ENCODE measurements at places on chromosomes 2 and 18. TPM values are rescaled to one million over a fixed set of nuclear protein-coding genes. Genes with fewer than 3 reads are reported as not detected.

GRCh38 chr2:138079976-138080375 is 115.7 kb downstream of the HNMT start:
- DNase-seq, result no peak

DNA sequence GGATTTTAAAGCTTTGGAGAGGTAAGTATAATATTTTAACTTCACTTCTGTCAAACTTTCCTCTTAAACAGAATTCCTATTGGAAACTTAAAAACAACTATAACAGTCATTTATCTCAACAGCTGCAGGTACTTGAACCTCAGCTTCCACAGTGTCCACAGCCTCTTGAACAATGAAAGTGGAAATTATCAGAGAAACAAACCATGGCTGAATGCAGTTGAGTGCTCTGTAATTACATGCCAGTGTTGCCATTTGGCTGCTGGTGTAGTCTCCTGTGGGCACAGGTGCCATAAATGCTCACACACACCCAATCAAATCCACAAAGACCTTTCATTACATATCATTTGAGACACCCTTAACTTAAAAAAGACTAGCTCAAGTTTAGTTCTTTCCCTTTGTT is 125.1 kb downstream of the CPS1 start:
- no peak for DNase-seq

DNA sequence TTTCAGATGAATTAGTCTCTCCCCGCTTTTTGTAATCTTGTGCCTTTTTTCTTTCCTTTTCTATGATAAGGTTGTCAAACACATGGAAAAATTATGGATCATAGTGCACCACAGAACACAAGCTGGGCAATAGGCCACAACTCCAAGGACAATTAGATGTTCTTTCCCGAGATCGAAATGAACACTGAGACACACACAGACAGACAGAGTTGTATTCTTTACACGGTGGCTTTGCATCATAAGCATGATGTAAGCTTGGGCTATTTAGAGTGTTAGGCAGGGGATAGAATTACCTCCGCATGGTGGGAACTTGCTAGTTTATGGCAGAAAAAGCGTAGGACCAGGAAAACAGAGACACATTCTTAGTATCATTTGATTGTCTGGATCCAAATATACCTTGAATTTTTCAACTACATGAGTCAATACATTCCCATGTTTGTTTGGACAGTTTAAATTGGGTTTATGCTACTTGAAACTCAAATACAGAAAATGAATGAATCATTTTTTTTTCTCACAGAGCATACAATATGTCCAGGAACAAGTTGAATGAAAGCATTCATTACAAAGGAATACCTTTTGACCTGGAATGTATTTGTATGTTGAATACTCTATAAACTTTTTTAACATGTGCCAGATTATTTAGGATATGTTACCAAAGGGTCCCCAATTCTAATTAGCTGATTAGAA is 1611.5 kb upstream of the TMEFF2 start:
- DNase-seq, result no peak

DNA sequence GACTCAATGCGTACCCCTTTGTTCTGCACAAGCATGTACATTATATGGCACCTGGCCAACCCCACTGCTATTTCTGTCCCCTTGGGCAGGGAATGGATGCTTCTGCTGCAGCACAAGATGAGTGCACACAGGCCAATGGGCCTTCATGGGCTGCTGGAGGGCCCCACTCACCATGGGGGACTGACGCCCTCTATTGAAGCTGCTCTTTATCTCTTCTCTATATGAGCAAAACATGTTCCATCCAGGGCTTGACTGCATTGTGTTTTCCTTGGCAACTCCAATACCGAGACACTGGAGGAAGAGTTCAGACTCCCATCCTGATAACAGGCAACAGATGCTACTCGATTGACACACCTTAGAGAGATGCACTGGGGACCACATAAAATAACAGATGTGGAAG is 251.6 kb upstream of the NCKAP5 start:
- DNase-seq, result no peak

GRCh38 chr2:100944617-100945432 is 57.3 kb upstream of the RPL31 start:
- no peak for DNase-seq

DNA sequence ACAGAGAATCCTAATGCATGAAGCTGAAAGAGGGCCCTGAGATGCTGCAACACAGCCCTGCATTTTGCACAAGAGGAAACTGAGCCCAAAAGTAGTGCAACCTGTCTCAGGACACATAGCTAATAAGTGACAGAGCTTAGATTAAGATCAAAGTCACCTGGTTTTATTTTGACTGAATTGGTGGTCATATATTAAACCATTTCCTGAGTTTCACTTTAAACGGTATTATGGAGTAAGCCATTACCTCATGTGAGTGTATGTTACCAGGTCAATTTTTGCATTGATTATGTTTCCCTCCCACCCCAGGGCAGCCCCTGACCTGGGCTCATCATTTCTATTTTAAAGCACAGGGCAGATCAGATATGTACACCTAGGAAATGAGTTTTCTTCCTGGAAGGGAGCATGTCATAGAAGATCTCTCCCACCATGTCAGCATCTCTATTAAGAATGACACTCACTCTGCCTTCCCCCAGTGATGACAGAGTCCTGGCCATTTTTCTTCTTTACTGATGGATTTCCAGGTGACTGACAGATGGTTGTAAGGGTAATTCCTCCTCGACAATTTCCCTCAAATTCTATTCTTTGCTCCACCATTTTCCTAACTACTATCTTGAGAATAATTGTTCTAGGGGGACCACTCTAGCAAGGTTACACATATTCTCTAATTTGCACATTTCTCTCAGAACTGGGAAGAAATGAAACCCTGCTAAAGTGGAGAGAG is 441.3 kb upstream of the SLC14A2 start:
- no peak for DNase-seq

GRCh38 chr2:57177176-57177575 is 869.4 kb upstream of the VRK2 start:
- no peak for DNase-seq

DNA sequence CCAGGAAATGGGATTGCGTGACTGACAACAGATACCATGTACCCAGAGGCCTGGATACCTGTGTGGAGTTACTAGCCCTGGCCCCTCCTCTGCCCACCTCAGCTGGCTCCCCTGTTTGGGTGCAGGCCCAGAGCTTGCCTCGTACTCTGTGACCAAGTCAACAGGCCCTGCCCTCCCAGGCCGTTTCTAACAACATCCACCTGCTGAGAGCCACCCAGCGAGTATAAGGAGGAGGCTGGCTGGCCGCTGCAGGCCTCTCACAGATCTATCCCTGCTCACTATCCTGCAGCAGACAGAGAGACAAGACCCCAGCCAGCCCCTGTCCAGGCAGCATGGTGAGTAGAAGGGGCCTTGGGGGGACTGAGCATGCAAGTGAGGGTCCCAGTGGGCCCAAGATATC is 12.5 kb upstream of the TUBA4A start:
- DNase-seq, result no peak

ATP8B1 gene
- 43.4 TPM for total RNA-seq

PLA2R1 gene
- total RNA-seq, result 14.9 TPM
